ENCODE measurements at places on chromosomes 4 and X. TPM values are rescaled to one million over a fixed set of nuclear protein-coding genes. Genes with fewer than 3 reads are reported as not detected.

Gene CENPI
- 1.8 TPM for polyA plus RNA-seq

Gene SYTL4
- polyA plus RNA-seq, result 0.11 TPM

Gene ARX
- polyA plus RNA-seq, result 42.8 TPM

Gene TFDP3
- polyA plus RNA-seq, result not detected
